ENCODE measurements at places on chromosomes 7 and 10. TPM values are rescaled to one million over a fixed set of nuclear protein-coding genes. Genes with fewer than 3 reads are reported as not detected.

SHTN1 gene
- 0.08 TPM for total RNA-seq

PVRIG gene
- total RNA-seq, result 33.4 TPM

CPA1 gene
- not detected for total RNA-seq

DNA sequence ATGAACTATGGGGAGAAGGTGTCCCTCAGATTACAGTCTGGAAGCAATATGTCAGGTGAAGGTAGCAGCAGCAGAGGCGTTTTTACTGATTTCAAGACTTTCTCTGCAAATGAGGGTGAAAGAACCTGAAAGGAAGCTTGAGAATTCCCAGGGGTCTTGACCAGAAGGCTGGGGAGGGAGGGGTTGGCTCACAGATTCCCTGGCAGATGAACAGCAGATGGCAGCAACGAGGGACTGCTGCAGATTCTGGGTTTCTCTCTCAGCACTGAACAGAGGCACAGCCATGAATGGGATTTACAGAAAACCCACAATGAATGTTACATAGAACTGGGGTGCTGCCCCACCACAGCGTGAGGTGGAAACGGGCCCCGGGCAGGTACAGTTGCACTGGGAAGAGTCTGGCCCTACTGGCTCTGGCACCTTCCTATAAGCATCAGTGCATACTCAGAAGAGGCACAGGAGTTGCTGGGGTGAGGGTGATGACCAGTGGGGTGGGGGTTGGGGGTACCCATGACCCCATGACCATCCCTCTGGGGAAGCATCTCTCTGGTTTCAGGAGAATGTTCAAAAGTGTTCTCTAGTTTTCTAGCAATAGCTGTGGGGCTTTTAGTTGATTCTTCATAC is 317.8 kb downstream of the SH2D4B start:
- no peak overlapping the region for H3K4me3 ChIP-seq
- no peaks in the 10 kb centered on the region for H3K4me1 ChIP-seq
- no peaks in the 10 kb centered on the region for H3K36me3 ChIP-seq

DNA sequence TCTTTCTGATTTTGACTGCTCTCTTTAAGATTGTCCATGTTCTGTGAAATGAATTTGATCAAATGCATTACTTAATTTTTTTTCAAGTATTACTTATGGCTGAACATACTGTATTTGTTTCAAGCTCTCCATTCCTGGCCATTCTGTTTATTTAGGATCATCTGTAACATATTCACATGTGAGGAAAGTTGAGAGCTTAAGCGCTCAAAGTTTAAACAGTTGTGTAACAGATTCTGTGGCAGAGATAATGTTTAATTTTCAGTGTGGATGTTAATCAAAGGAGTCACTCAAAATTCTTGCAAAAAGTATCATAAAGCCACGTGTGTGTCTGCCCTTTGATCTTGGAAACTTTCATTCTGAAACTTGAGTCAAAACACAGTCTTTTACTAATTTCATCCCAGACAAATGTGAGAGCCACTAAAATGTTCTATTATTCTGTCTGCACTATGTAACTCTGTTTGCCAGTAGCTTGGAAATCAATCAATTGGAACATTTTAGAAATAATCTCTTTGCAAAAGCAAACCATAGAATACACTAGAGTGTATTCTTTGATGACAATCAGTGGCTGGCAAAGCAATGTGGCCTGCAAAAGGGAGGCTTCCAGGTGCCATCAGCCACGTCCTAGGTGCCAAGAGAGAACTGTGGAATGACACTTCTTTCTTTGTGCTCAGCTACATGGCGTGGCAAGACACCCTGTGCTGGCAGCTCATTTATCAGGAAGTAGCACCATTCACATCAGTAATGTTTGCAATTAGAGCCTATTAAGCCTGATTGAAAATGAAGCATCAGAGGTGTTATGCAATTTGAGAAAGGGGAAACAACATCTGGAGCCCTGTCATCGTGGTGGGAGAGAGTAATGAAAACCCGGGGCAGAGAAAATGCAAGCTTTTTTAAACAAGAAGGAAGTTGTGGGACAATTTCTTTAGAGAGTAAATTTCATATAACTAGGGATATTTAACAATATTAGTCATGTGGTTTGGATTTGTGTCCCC is 40.9 kb downstream of the ARL5B start:
- no peaks in the 10 kb centered on the region for H3K36me3 ChIP-seq
- no peak overlapping the region for H3K27ac ChIP-seq
- no peak for DNase-seq
- no peak overlapping the region for H3K4me3 ChIP-seq
- peaks cover 1% of the 10 kb centered on the region for H3K4me1 ChIP-seq

DNA sequence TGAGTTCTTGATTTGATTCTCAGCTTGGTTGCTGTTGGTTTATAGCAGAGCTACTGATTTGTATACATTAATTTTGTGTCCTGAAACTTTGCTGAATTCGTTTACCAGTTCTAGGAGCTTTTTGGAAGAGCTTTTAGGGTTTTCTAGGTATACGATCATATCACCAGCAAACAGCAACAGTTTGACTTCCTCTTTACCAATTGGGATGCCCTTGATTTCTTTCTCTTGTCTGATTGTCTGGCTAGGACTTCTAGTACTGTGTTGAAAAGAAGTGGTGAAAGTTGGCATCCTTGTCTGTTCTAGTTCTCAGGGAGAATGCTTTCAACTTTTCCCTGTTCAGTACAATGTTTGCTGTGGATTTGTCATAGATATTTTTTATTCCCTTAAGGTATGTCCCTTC is 86.2 kb downstream of the PLXDC2 start:
- H3K4me1 ChIP-seq, result no peaks in the 10 kb centered on the region
- H3K27me3 ChIP-seq, result peaks cover 3% of the 10 kb centered on the region
- DNase-seq, result no peak
- no peak overlapping the region for H3K27ac ChIP-seq
- H3K4me3 ChIP-seq, result no peak overlapping the region

ALDH18A1 gene
- total RNA-seq, result 128 TPM

CCDC7 gene
- total RNA-seq, result 5.2 TPM

DNA sequence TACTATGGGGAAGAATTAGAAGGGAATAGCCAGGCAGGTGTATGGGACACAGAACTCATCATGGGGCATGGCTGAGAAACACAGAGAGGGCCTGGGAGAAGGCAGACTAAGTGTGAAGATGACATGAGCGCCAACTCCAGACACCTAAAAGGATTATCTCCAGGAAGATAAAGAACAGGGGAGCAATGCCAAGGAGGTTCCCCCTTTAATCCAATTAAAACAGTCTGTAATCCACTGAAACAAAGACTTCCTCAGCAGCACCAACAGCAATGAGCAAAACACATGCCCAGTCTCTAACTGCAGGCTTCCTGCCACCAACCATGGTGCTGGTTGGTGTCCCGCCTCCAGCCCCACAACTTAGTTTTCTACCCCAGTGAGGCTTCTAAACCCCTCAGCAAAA is 108.9 kb downstream of the GRID1 start:
- no peaks in the 10 kb centered on the region for H3K36me3 ChIP-seq
- DNase-seq, result no peak
- peaks cover 10% of the 10 kb centered on the region for H3K27me3 ChIP-seq

NAMPT gene
- total RNA-seq, result 590 TPM

GRCh38 chr10:108411206-108411605 is 1246.7 kb upstream of the SORCS1 start:
- no peak overlapping the region for H3K27ac ChIP-seq
- H3K4me3 ChIP-seq, result no peak overlapping the region
- no peak for DNase-seq

TLX1 gene
- total RNA-seq, result not detected

GRCh38 chr7:69620063-69620462 is 21.8 kb downstream of the AUTS2 start:
- no peak overlapping the region for H3K4me3 ChIP-seq
- no peak overlapping the region for H3K27ac ChIP-seq
- DNase-seq, result no peak
- no peaks in the 10 kb centered on the region for H3K36me3 ChIP-seq

C10orf143 gene
- total RNA-seq, result 3.3 TPM

ANKRD26 gene
- 12.0 TPM for total RNA-seq

TMEM236 gene
- 0.12 TPM for total RNA-seq

GRCh38 chr7:46932306-46932675 is 649.6 kb downstream of the TNS3 start:
- no peaks in the 10 kb centered on the region for H3K27me3 ChIP-seq
- H3K27ac ChIP-seq, result no peak overlapping the region
- no peak overlapping the region for H3K4me3 ChIP-seq

DNA sequence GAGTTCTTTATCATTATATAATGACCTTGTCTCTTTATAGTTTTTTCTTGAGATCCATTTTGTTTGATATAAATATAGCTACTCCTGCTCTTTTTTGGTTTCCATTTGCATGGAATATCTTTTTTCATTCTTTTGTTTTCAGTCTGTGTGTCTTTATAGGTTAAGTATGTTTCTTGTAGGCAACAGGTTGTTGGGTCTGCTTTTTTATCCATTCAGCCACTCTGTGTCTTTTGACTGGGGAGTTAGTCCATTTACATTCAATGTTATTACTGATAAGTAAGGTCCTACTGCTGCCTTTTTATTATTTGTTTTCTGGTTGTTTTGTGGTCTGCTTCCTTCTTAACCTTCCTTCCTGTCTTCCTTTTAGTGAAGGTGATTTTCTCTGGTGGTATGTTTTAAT is 21.1 kb downstream of the GALNT11 start:
- no peak overlapping the region for H3K27ac ChIP-seq
- no peak for DNase-seq
- peaks cover 63% of the 10 kb centered on the region for H3K36me3 ChIP-seq
- no peak overlapping the region for H3K4me3 ChIP-seq

- H3K4me1 ChIP-seq, result peaks cover 15% of the 10 kb centered on the region
- H3K4me3 ChIP-seq, result no peak overlapping the region
- H3K36me3 ChIP-seq, result no peaks in the 10 kb centered on the region
- no peak for DNase-seq
These were observed 112.7 kb downstream of the ARHGAP22 start for GRCh38 chr10:48492201-48492600.

CTTNBP2 gene
- not detected for total RNA-seq

DNA sequence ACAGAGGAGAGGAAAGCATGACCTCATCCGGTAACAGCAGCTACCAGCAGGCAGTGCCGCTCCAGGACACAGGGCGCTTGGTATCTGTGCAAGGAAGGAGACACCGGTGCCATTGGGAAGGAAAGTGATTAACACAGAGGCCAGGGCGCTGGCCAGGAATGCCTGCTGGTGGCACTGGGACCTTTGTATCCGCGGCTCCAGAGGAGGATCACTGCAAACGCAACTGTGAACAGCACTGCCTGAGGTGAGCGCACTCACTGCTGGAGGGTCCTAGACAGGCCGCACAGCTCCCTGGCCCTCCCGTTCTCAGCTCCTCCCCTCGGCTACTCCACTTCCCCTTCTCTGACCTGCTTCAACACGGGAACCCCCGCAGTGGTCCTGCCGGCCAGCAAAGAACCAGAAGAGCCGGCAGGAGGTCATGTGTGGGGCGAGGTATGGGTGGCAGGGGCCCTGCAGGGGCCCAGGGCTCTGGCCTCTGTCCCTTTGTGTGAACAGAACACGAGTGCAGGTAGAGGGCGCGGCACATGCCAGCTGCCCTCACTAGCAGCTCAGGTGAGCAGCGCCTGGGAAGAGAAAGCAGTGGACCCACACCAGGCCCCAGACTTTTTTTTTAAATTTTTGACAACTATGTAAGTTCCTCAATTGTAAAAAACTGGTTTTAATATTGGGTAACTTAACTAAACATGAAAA is 107.6 kb downstream of the VIPR2 start:
- H3K36me3 ChIP-seq, result no peaks in the 10 kb centered on the region
- no peak overlapping the region for H3K4me3 ChIP-seq
- H3K4me1 ChIP-seq, result peaks cover 2% of the 10 kb centered on the region
- H3K27ac ChIP-seq, result no peak overlapping the region
- no peak for DNase-seq

DNA sequence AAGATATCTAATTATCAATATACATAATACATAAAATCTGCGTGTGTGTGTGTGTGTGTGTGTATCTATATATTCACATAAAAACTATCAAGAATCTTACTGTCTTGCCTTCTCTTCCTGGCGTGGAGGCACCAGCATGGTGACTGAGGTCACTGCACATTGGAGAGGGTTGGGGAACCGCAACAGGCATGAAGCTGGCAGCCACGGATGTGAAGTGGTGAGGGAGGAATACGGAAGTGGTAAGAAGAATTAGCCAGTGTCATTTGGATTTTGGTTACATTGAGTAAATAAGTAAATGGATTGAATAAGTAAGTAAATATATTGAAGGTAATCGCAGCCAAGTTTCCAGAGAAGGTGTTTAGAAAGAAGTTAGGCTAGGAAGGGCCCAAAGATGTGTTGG is 85.1 kb downstream of the TRIM24 start:
- no peaks in the 10 kb centered on the region for H3K27me3 ChIP-seq
- peaks cover 75% of the 10 kb centered on the region for H3K36me3 ChIP-seq
- peaks cover 7% of the 10 kb centered on the region for H3K4me1 ChIP-seq
- no peak overlapping the region for H3K4me3 ChIP-seq
- DNase-seq, result no peak
- no peak overlapping the region for H3K27ac ChIP-seq

ZKSCAN5 gene
- total RNA-seq, result 8.3 TPM

GRCh38 chr7:51307651-51308210 is 8.9 kb downstream of the COBL start:
- H3K27ac ChIP-seq, result no peak overlapping the region
- no peaks in the 10 kb centered on the region for H3K4me1 ChIP-seq
- no peak overlapping the region for H3K4me3 ChIP-seq
- no peaks in the 10 kb centered on the region for H3K27me3 ChIP-seq
- DNase-seq, result no peak

DNA sequence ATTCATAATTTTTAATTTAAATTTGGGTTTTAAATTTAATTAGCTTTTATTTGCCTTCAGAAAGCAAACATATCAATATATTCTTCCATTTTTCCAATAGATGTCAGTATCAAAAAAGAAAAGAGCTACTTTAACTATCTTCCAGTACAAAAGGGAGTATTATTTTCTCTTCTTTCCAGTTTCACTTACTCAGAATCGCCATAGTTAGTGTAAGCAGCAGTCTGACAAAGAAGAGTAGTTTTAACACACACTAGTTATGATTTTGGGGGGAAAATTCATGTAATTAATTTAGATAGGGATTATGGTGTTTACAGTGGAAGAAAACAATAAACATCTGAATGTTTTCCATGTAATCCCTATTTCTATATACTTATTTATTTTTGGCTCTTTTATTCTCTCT is 272.6 kb upstream of the DGKB start:
- no peak for DNase-seq
- H3K27ac ChIP-seq, result no peak overlapping the region
- no peak overlapping the region for H3K4me3 ChIP-seq
- H3K36me3 ChIP-seq, result no peaks in the 10 kb centered on the region

GRCh38 chr10:80660736-80661135 is 123.0 kb downstream of the SH2D4B start:
- H3K27ac ChIP-seq, result no peak overlapping the region
- H3K27me3 ChIP-seq, result peaks cover 12% of the 10 kb centered on the region
- H3K36me3 ChIP-seq, result no peaks in the 10 kb centered on the region
- no peak for DNase-seq
